ENCODE measurements at places on chromosomes 6 and 20.

DNA sequence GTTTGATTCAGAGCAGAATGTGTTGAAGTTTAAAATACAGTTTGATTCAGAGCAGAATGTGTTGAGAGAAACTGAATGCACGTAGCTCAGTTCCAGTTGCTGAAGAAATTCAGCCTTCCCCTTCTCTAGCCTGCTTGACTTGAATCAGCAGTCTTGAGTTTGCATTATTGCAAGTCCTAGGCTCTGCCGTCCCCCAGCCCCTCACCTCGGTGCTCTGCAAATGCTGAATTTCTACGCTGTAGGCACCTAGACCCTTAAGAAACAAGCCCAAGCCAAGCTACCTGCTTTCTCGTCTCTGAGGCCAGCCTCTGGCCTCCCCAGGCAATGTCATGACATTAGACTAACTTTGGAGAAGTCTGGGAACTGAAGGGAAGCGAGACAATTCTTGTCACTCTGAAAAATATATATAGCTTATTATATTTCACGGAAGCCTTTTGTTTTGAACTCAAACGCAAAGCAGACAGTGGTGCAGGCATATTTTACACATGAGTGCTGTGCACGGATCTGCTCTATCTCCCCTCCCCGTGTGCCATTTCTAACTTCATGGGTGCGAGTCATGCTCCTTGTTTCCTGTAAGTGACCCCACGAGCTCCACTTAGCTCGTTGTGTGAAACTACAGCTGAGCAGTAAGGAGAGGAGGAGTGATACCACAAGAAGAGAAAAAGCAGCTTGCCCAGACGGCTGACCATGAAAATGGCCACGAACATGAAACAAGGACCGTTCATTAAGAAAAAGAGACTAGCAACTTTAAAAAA lies 71.4 kb upstream of the DUSP22 start:
- DNase-seq, result no peak

DNA sequence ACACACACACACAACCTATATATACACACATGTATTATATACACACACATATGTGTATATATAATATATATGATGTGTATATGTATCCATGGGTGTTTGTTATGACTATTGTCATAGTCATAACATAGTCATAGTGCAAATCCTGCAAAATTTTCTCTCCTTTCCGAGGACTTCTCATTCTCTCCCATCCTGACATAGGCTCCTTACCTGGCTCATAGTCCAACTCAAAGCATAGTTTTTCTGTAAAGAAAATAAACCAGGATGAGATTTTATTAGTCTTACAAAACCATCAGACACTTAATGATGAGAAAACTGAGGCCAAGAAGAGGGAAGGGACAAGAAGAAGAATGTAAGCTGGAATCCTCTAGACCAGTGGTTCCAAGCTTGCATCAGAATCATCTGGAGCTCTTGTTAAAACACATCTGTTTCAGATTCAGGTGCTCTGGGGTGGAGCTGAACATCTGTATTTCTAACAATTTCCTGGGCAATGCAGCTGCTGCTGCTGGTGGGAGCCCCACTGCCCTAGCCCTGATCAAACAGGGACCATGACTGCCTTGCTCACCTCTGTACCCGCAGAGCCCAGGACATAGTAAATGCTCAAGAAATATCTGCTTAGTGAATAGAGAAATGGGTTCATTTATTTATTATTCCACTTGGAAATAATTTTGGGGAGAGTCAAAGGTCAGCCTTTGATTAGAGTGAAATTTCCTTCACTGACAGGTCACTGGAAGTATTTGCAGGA lies 5.3 kb downstream of the TRIM10 start:
- no peak for DNase-seq

- DNase-seq, result no peak
Observed at GRCh38 chr6:105424175-105424783, 21.4 kb upstream of the PREP start.

- no peak for DNase-seq
Observed at GRCh38 chr6:34155471-34156300, 9.8 kb upstream of the GRM4 start.

GRCh38 chr20:36091561-36092397 lies 62.8 kb upstream of the EPB41L1 start:
- DNase-seq, result no peak

DNA sequence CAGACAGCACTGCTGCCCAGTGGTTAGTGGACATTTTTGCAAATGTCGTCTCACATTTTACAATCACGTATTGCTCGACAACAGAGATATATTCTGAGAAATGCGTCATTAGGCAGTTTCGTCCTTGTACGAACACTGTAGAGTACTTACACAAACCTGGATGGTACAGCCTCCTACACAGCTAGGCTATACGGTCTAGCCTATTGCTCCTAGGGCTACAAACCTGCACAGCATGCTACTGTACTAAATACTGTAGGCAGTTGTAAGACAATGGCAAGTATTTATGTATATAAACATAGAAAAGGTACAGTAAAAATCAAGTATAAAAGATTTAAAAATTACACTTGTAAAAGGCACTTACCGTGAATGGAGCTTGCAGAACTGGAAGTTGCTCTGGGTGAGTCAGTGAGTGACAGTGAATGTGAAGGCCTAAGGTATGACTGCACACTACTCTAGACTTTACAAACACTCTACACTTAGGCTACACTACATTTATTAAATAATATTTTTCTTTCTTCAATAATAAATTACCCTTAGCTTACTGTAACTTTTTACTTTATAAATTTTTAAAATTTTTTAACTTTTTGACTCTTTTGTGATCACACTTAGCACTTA lies 43.1 kb downstream of the ALDH5A1 start:
- DNase-seq, result no peak

DNA sequence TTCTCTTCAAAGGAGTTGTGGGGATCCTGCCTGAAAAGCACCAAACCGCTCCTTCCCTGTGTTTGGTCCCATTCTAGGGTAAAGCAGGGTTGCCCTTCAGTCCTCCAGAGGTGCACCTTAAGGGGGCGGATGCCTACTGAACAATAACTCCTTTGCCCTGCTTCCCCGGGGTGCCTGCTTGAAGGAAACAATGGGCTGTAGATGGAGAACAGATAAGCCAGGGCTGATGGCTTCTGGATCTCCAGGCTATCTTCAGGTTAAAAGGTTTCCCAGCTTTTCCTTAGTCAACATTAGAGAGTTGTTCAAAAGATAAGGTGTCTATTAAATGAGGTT lies 5.4 kb upstream of the PRDM1 start:
- no peak for DNase-seq

GRCh38 chr20:36113566-36114250 lies 40.8 kb upstream of the EPB41L1 start:
- no peak for DNase-seq

DNA sequence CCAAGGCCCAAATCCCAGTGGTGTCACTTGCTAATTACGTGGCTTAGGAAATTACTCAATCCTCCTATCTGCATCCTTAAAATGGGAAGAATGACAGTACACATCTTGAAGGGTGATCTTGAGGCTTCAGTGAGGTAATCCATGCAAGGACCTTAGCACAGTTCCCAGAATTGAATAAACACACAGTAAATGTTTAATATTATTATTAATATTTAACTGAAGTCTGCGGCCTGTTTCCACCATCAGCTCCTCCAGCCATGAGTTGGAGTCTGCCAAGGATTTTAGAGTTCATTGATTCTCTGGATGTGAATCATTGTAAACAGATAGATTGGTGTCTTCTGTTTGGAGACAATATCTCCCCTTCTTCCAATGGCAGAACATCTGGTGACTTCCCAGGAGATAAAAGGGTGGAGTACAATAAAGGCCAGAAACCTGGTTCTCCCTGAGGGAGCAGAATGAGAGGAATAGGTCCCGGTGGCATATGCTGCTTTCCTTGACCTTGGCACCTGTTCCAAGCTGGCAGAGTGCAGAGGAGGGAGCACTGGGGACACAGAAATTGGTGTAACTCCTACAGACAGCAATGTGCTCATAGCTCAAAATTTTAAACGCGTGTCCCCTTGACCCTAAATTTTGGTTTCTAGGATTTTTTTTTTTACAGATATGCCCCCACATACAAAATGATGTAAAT lies 25.4 kb downstream of the UNC5CL start:
- DNase-seq, result no peak

DNA sequence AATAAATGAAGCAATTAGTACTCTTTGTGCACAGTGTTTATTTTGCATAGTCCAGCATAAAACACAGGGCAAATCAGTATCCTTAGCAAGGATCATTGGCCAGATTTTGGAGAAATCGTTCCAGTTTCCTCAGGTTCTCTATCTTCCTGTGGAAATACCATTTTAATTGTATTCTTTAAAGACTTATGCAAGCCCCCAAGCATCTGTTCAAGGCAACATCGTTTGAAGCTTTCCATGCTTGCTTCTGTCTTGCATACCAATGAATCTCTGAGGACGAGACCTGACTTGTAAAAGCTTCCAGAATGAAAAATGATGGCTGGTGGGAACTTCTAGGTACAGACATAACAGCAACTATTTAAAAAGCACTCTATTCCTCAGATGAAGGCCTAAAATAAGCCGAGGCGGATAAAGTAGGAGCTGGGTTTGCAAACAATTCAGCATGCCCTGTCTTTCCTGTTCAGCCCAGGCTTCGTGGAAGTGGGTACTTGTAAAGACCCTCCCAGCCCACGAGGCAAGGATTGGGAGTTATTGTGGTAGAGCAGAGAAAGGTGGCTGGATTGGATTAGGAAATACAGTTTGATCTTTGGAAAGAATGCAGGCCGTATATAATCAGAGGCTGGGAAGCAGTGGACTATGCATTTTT lies 21.6 kb downstream of the NRSN1 start:
- no peak for DNase-seq

DNA sequence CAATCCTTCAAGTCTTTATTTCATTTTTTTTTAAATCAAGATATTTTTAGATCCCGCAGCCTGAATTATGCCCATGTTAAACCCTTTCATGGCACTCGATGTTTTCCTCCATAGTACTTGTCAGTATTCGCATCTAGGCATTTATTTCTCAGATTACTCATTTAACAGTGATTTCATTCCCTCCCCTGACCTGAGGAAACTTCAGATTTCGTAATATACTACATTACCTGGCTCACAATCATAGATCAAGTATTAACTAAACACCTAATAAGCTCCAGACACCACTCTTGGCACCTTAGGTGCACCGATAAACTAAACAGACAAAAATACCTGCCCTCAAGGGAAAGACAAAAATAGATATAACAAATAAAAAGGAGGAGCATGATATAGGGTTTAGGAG lies 413.2 kb upstream of the GJE1 start:
- DNase-seq, result no peak

- DNase-seq, result no peak
Observed at GRCh38 chr6:144647971-144648651, 363.0 kb downstream of the UTRN start.

GRCh38 chr20:63589261-63590217 lies 15.5 kb upstream of the HELZ2 start:
- no peak for DNase-seq

DNA sequence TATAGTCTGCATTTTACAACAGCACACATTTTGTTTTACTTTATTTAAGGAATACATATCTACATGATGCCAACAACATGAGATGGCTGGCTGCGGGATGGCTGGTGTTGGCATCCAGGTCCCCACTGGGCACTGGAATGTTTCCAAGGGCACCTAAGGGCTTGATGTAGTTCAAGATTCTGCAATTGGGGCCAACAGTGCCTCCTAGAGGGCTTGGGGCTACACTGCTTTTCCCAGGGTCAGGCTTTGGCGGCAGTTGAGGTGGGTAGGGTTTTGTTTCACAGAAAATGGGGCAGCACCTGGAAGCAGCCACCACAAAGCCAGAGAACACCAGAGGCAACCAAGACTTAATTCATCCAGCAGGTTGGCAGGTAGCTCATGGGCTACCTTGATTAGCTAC lies 202.2 kb upstream of the PRND start:
- no peak for DNase-seq

GRCh38 chr6:170464080-170464479 lies 89.0 kb downstream of the PSMB1 start:
- no peak for DNase-seq

GRCh38 chr20:59933849-59934585 lies 580 bp upstream of the SYCP2 start:
- peak; percentile 86 for DNase-seq

DNA sequence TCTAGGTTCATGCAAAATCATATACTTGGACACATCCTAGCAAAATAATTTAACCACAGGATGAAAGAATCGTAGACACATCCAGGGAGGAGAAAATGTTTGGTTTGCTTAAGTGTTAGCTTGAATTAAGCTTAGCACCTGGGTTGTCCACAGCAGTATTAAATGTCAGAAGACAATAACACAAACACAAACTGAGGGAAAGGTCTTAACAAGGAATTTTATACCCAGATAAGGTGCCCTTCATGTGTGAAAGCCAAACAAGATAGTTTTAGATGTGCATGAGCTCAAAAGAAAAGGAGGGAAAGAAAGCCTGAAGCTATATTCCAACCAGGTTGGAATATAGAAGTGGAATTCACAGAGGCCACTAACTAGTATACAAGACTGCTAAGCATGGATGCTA lies 49.1 kb downstream of the SLC23A2 start:
- DNase-seq, result no peak

GRCh38 chr6:122323361-122323760 lies 76.1 kb upstream of the HSF2 start:
- DNase-seq, result no peak

DNA sequence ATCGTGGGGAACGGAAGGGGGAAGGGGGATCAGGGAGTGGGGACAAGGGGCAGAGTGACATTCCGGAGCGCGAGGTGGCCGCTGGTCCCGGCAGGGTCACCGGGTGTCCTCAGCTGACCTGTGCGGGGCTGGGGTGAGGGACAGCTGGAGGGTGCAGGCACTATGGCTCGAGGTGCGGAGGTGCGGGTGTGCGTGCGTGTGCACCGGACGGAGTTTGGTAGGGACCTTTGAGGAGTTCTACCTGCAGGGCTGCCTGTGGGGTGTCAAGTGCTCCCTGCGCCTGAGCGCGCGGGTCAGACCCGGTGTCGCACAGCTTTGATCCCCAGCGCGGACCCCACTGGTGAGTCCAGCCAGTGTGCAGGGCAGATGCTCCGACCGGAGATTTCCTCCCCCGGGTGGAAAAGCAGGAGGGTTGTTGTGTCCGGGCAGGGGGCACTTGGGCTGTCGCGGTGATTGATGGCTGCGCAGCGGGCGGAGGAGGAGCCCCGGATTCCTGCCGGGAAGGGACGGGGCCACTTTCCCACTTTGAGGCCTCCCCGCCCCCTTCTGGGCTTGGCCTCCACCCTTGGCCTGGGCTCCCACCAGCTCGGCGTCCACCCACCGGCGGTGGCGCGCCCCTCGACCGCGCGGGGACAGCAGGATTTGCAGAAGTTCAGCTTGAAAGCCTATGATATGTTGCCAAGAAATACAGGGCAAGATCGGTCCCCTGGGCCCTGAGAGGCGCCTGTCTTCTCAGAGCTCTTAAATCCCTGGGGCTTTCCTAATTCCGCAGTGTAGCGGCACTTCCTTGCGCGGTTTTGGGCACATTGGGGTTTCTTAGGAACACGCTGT lies 658 bp downstream of the RIN2 start:
- peak; percentile 90 for DNase-seq

- DNase-seq, result no peak
Observed at GRCh38 chr20:52087471-52087870, 104.1 kb downstream of the ZFP64 start.

Measured in heart left ventricle (tissue), 16 donors.